Peyer's patch (tissue), 4 donors: ENCODE measurements at places on chromosomes 5 and 9.
A peak's percentile ranks its signal among the peaks of the same experiment; 100 is the strongest.

GRCh38 chr5:126074538-126074937 lies 348.7 kb upstream of the GRAMD2B start:
- DNase-seq, result no peak

- peak; percentile 46 for DNase-seq
Observed at GRCh38 chr9:121656941-121657470, 5.6 kb downstream of the DAB2IP start.

GRCh38 chr9:88322906-88323566 lies 65.2 kb upstream of the SPIN1 start:
- peak; percentile 34 for DNase-seq

- DNase-seq, result no peak
Observed at GRCh38 chr9:95952471-95952870, 77.0 kb downstream of the ERCC6L2 start.

- DNase-seq, result no peak
Observed at GRCh38 chr5:175202463-175203068, 241.4 kb downstream of the DRD1 start.

DNA sequence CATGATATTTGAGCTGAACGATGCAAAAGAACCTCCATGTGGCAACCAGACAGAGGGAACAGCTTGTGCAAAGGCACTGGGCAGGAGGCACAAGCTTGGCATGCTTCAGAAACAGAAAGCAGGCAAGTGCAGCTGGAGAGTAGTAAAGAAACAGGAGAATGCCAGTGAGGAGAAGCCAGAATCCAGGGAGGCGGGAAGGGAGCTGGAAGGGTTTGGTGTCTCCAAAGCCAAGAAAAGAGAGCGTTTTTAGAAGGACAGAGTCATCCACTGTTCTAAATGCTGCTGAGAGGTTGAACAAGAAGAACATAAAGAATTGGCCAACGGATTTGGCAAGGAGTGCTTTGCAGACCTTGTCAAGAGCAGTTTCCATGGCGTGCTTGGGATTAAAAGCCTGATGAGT lies 124.7 kb downstream of the TLE1 start:
- DNase-seq, result no peak

- no peak for DNase-seq
Observed at GRCh38 chr9:120694559-120694958, 19.7 kb downstream of the MEGF9 start.

GRCh38 chr5:61256474-61256873 lies 75.6 kb upstream of the ZSWIM6 start:
- DNase-seq, result peak; percentile 77

- peak; percentile 18 for DNase-seq
Observed at GRCh38 chr5:5340206-5340729, 82.2 kb upstream of the ICE1 start.

DNA sequence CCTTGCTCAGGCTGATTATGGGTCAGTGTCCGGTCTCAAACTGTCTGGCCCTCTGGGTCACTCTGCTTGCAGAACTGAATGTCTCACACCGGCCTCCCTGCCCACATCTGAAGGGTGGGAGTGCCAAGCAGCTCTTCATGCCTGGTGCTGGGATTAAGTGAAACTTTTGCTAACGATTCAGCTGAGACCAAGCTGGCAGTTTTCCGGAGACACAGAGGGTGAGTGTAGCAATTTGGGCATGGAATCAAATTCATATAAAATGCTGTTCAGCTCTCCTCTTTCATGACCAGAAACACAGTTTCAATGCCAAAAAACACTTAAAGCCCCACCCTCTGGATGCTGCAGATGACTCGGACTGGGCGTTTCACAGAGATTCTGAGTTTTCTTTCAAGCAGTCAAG lies 207.5 kb downstream of the NXNL2 start:
- no peak for DNase-seq

DNA sequence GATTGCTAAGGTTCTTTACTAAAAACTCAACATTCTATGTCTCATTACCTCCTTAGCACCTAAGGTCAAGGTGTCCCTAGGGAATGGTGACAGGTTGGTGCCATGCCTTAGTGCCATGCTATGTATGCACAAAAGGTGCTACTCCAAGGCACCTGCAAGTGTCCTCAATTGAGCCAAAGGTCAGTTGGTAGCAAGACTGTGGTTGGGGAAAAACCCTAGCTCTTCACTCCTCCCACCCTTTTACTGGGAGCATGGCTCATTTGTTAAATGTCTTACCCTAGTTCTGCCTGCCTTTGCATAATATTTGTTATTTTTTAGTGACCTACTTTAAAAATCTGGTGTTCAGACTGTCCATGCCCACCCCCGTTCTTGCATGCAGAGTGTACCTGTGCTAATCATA lies 17.0 kb downstream of the ACO1 start:
- no peak for DNase-seq

- no peak for DNase-seq
Observed at GRCh38 chr5:67059744-67060490, 136.7 kb downstream of the CD180 start.

DNA sequence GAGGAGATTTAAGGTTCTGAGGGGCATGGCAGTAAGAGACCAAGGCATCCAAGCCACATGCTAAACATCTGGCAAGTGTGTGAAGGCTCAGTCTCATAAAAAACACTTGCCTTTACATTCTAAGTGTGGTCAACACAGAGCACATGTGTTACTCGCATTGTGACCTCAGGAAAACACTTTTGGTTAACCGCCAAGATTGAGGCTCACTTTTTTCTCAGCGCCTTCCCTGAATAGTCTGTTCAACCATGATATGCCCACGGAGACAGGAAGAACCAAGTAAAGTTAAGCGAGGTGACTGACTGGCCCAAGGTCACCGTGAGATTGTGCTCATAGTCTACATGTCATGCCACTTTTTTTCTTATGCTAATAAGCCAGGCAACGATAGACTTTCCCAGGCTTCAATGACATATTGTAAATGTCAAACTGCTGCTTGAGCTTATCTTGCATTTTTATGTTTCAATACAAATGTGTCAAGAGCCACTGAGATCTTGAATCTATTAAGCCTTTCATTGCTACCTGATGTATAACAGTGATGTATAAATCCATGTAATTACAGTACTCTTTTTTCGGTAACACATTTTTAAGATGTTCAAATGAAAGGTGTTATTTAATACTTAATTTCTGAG lies 21.1 kb upstream of the IL9 start:
- no peak for DNase-seq

DNA sequence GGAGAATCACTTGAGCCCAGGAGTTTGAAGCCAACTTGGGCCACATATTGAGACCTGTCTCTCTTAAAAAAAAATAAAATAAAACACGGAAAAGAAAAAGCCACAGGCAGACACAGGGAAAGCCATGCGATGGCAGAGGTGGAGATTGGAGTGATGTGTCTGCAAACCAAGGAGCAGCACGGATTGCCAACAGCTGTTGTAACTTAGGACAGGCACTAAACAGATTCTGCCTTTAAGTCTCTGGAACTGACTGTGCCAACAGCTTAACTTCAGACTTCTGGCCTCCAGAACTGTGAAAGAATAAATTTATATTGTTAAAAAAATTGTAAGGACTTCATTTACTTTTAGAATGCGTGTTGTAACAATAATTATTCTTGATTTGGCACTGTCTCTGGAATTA lies 318.5 kb upstream of the CHD1 start:
- DNase-seq, result no peak

DNA sequence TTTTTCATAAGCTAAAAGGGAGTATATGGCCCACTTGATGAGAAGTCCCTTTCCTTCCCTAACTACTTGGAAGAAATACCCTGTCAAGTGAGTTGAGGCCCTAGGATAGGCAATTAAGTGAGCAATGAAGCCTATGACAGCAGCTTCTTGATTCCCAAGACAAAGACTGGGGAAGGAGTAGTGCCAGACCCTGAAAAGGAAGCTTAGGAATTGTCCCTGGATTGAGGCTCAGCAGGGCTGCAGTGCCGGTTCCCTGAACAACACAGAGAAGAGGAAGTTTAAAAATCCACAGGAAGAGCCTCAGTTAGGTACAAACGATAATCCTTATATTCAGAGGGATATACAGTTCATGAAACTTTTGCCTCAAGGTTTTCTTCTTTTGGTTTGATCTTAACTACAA lies 61.8 kb upstream of the RAD23B start:
- DNase-seq, result no peak

- DNase-seq, result peak; percentile 49
Observed at GRCh38 chr5:172007175-172008110, 1.0 kb upstream of the FBXW11 start.

- no peak for DNase-seq
Observed at GRCh38 chr9:18718393-18718792, 244.4 kb downstream of the ADAMTSL1 start.

- DNase-seq, result no peak
Observed at GRCh38 chr5:128498844-128499455, 39.1 kb downstream of the FBN2 start.

DNA sequence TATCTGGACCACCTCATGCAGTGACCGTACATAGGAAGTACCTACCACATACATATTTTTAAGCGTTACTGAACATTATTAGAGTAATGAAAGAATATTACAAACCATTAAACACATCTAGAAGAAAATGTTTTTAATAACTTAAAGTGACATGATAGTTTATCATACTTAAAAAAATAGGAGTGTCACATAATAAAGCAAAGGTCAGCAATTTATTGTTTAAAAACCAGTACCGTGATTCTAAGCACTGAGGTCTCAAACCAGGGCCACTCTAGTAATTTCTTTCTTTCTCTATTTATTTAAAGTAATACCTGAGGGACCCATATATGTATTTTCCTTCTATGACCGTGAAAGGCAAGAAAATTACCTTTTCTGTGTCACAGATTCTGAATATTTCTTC lies 216.0 kb downstream of the MLLT3 start:
- no peak for DNase-seq

GRCh38 chr5:58317009-58317408 lies 142.9 kb downstream of the PLK2 start:
- DNase-seq, result no peak

GRCh38 chr9:10843151-10843550 lies 230.3 kb upstream of the PTPRD start:
- DNase-seq, result no peak

DNA sequence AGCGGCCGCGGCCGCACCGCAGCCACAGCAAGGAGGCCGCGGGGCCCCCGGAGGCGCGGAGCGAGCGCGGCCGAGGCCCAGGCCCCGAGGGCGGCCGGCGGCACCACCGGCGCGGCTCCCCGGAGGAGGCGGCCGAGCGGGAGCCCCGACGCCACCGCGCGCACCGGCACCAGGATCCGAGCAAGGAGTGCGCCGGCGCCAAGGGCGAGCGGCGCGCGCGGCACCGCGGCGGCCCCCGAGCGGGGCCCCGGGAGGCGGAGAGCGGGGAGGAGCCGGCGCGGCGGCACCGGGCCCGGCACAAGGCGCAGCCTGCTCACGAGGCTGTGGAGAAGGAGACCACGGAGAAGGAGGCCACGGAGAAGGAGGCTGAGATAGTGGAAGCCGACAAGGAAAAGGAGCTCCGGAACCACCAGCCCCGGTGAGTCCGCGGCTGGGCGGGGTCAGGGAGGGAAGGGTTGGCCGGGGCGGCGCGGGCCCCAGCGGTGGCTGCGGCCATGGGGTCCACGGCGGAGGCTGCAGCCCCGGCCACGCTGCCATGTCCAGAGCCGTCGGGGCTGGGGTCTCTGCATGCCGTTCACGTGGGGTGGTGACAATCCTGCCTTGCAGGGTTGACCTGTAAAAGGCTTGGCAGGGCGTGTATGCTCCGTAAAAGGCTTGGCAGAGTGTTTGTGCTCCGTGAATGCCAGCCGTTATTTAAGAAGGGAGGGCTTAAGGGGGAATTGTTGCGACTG lies 146.0 kb downstream of the CACNA1B start:
- peak; percentile 42 for DNase-seq

DNA sequence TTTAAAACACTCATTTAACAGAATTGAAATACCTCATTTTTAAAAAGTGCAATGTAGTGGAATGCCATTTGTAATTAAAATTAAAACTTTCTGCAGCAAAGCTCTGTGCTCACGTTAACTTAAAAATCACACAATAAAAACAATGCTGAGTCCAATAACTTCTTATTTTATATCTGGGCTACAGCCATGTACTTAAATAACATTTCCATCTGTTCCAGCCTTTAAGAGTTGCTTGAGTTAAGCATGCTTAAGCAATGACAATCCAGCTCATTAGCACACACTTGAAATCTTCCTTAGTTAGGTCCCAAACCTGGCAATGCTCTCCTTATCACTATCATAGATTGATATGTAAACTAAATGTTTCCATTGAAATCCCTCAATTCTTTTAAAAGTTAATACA lies 132.3 kb upstream of the CDH12 start:
- DNase-seq, result no peak

DNA sequence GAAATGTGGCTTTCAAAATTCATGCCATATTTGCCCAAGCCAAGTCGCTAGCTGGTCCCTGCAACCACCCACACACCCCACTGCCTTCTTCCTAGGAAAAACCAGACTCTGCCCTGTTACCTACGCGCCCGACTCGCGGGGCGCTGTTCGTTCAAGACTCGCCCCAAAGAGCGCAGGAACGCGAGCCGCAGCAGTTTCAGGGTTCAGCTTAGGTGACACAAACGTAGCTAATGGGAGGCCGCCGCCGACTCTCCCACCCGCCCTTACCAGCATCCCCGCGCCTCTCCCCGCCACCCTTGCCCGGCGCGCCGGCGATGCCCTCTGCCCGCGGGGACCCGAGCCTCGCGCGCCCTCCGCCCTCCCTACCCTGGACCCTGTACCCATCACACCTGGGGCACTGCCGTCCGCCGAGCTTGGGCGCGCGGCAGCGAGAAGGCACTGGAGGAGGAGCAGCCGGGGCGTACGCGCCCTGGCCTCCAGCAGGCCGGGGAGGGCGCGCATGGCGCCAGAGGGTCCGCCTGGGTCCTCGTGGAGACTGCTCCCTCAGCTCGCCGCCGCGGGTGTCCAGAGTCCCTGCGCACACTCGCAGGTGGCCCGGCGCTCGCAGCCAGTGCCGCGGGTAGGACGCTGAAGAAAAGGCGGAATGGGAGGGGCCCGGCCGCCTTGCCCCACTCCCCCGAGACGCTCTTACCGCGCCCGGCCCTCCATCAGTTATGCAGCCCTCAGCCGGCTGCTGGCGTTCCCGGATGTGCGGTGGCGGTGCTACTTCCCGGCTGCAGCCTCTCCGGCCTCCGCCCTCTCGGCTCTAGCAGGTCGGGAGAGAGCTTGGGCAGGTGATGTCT lies at the start of gene EMB:
EMB (minus strand) TSS at position 638 of the 842 bp plus-strand sequence; CDS start at position 501, 137 bp downstream.
- peak; percentile 86 for DNase-seq

- DNase-seq, result no peak
Observed at GRCh38 chr5:59259237-59259636, 634.3 kb downstream of the PDE4D start.

DNA sequence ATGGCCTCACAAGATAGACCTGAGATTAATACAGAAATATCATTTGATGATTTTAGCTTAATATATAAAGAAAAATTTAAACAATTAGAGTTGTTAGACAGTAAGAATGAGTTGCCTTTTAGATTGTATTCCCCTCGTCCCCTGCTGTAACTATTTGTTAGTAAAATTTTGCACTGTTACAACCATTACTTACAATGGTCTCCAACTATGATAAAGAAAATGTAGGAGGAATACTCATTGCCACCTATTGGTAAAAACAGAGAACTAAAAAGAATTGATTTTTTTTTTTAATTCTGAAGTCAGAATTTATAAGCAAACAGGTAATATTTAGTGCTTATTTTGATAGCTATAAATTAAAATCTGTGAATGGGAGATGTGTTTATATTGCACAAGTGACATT lies 937.6 kb downstream of the TLE4 start:
- DNase-seq, result no peak
